NCI-H524 treated with DMSO at 0.1 percent for 48 hours (cell line): ENCODE measurements at places on chromosomes 3 and 15.

GRCh38 chr3:13657660-13658435, 108.9 kb downstream of the FBLN2 start:
- no peak for DNase-seq

DNA sequence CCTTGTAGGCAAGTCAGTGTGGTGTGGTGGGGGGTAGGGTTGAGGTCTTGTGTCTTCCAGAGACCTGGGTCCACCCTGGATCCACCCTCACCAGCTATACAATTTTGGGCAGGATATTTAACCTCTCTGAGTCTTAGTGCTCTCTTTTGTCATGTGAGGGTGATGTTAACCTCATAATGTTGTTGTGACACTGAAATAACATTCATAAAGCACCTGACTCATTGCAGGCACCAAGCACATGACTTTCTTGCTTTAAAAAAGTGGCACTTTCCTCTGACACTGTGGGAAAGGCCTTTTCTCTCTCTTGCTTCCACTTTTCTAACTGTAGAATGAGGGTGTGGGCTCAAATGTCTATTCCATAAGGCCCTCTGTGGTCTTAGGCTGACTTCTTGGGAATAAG, 75.5 kb downstream of the SCN10A start:
- DNase-seq: no peak

- DNase-seq: no peak
Observed at GRCh38 chr3:63746211-63746610, 72.9 kb upstream of the C3orf49 start.

- no peak for DNase-seq
Observed at GRCh38 chr15:66839506-66840112, 137.6 kb downstream of the SMAD6 start.

- DNase-seq: peak; percentile 53
Observed at GRCh38 chr15:55846116-55846707, 103.3 kb upstream of the PRTG start.

DNA sequence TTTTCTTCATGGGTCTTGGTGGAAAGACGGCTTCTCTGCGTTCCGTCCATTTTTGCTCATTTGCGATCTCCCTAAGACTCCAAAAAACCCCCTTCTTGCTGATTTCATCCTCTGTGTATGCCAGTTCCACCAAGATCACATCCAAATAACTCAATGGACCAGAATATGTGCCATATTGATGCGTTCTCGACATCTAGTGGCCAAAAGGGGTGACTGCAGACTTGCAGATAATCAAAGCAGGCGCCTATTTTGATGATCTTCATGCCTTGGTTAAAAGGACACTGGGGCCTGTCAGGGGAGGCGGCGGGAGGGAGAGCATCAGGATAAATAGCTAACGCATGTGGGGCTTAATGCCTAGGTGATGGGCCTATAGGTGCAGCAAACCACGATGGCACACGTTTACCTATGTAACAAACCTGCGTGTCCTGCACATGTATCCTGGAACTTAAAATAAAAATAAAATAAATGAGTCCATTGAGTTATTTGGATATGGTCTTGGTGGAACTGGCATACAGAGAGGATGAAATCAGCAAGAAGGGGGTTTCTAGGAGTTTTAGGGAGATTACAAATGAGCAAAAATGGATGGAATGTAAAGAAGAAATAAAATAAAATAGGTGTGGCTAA, 104.2 kb upstream of the RAD18 start:
- peak; percentile 14 for DNase-seq

- DNase-seq: no peak
Observed at GRCh38 chr15:88238618-88239430, 17.7 kb downstream of the NTRK3 start.

- no peak for DNase-seq
Observed at GRCh38 chr3:107110596-107111305, 266.5 kb upstream of the CCDC54 start.

- DNase-seq: no peak
Observed at GRCh38 chr3:153789380-153789779, 331.8 kb upstream of the ARHGEF26 start.

GRCh38 chr3:195102609-195103467, 168.1 kb downstream of the XXYLT1 start:
- DNase-seq: no peak

DNA sequence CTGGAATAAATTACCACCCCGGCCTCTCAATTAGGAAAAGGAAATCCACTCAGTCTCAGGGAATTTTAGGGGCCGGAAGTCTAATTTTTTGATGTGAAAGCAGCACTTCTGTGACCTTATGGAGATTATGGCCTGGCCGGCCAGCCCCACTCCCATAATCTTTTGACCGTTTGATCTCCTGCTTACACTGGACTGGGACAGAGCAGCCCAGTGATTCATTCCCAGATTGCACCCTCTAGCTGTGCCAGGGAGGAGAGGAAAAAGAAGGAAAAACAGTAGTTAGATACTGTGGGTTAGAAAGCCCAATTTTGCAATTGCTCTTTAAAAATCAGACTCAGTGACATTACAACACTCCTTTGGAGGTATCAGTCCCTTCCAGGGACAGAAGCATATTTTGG, 32.4 kb downstream of the GJD2 start:
- DNase-seq: no peak

DNA sequence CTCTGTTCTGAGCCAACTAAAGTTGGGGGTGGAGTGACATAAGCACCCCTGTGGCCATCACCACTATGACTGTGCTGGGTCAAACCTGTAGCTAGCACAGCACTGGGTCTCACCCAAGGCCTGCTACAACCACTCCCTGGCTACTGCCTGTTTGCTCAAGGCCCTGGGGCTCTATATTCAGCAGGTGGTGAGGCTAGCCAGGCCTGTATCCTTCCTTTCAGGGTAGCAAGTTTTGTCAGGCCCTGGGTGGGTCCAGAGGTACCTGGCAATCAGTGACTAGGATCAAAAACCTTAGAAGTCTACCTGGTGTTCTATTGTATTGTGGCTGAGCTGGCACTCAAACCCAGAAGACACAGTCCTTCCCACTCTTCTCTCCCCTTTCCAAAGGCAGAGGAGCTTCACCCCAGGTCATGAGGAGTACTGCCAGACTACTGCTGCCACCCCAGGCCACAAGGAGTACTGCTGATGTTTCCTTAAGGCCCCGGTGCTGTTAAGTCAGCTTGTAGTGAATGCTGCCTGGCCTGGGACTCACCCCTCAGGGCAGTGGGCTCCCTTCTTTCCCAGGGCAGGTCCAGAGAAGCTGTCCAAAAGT, 170.8 kb downstream of the IGSF11 start:
- no peak for DNase-seq

GRCh38 chr3:113536627-113537101, 4.3 kb downstream of the SIDT1 start:
- DNase-seq: no peak

GRCh38 chr15:77816983-77817382, 184.3 kb upstream of the LINGO1 start:
- DNase-seq: no peak

GRCh38 chr3:17349093-17349492, 393.3 kb downstream of the TBC1D5 start:
- no peak for DNase-seq

GRCh38 chr3:140823106-140823505, 118.5 kb upstream of the SLC25A36 start:
- no peak for DNase-seq

- DNase-seq: no peak
Observed at GRCh38 chr3:58748024-58748423, 81.5 kb upstream of the FAM3D start.

GRCh38 chr15:101124731-101125451, 127.0 kb downstream of the CHSY1 start:
- no peak for DNase-seq

GRCh38 chr3:118057086-118057485, 977.6 kb downstream of the IGSF11 start:
- no peak for DNase-seq

GRCh38 chr3:87798567-87798947, 260.2 kb downstream of the CGGBP1 start:
- DNase-seq: no peak

DNA sequence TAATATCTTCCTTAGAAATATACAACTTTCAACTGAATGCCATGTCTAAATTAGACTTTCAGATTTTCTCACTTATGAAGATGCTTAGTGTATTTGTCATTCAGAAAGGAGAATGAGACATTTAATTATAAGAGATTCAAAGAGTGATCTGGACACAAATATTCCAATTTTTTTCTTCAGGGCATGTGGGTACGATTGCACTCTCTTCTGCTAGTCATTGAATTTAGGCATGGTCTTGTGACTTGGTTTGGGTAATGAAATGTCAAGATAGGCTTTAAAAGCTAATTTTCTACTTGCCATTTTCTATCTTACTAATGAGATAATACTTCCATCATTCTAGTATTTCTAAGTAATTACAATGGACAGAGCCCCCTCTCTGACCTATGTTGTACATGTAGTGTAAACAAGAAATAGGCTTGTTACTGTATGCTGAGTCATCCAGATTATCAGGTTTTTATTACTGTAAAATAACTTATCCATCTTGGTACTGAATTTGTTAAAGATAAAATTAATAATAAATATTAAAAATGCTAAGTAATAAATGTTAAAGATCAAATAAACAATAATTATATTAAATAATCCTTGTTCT, 770.8 kb upstream of the BCHE start:
- DNase-seq: no peak

DNA sequence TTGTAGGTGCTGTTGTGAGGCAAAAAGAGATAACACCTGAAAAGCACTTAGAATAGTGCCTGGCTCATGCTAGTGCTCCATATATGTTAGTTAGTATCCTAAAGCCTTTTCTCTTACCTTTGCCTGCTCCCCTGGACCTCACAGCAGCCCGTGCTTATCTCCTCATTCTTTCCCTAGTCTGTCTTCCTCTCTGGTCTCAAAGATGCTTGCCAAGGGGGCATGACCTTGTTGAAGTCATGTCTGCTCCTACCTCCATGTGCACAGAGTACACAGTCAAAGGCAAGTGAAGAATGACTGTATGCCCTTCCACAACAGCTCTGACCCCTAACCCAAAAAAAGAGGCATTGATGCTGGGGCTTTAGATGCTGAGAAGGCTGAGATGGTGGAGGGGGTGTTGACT, 722 bp upstream of the CYP8B1 start:
- no peak for DNase-seq

DNA sequence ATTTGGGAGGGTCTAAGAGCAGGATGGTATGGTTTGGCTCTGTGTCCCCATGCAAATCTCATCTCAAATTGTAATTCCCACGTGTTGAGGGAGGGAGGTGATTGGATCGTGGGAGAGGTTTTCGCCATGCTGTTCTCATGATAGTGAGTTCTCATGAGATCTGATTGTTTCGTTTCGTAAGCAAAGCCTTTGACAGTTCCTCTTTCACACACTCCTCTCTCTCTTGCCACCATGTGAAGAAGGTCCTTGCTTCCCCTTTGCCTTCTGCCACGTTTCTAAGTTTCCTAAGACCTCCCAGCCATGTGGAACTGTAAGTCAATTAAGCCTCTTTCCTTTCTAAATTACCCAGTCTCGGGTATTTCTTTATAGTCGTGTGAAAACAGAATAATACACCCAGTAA, 553.7 kb downstream of the TAFA4 start:
- no peak for DNase-seq

- DNase-seq: no peak
Observed at GRCh38 chr3:11641316-11641682, 2.4 kb downstream of the VGLL4 start.

GRCh38 chr3:71651625-71652024, 68.1 kb upstream of the FOXP1 start:
- DNase-seq: no peak

- no peak for DNase-seq
Observed at GRCh38 chr15:89971592-89971997, 29.5 kb upstream of the ZNF710 start.

DNA sequence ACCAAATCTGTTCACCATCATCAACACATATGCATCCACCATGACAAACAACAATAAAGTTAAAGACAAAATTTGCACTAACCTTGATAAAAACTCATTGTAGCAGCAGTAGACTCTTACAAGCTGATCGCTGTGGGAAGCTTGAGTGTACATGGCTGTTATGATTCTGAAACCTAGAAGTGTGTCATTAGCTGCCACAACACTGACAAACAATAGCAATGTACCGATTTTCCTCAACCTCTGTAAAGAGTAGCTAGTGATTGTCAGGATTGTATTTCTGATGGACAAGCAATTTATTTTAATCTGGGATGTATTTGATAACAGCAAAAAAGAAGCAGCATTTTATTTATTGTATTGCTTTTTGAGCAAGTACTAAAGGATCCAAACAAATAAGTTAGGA, 1357.7 kb downstream of the ROBO1 start:
- no peak for DNase-seq

- DNase-seq: no peak
Observed at GRCh38 chr15:98442901-98443300, 205.4 kb upstream of the IGF1R start.

DNA sequence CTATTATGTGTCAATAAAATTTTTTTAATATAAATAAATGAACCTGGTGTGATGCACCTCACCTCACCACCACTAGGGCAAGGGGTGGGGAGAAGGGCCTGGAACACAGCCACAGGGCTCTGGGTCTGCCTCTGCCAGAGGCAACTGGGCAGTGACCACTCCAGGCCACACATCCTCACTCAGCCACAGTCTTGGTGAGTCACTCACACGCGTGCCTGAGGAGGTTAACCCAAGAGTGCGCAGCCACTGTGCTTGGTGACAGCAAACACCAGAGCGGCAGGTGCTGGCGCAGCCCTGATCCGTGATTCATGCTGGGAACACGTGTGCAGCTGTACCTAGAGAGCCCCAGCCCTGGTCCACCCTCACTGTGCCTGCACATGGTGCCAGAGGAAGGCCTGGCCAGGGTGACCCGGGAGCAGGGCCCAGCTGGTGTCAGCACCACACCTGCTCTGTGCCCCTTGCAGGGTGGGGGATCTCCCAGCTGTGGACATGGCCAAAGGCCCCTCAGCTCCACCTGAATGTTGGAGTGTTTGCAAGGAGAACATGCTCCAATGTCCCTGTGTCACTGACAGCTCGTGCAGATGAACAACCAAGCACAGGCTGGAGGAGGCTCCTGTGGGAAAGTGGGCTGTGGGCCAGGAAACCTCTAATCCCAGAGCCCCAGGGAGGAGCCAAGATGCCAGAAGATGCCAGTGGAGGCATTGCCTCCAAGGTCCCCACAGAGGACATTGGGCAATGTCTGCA, 2.1 kb downstream of the SLC41A3 start:
- no peak for DNase-seq

DNA sequence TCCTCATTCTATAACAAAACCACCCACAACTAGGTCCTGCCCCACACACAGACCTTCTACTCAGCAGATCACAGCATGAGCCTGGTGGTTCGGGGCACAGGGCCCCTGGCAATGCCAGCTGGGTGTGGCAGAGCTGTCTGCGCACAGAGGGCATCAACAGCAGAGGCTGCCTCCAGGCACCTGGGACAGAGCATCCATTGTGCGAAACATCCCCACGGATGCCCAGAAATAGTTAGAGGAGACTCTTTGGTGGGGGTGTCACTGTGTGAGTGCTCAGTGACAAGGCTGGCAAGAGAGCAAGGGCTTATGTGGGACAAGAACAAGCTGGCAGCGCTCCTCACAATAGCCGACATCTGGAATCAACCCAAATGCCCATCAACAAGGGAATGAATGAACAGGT, 487.4 kb upstream of the PROK2 start:
- no peak for DNase-seq
